Renal pelvis (tissue), 12 donors: ENCODE measurements at places on chromosomes 2 and 18. TPM values are rescaled to one million over a fixed set of nuclear protein-coding genes. Genes with fewer than 3 reads are reported as not detected.

The NYAP2 gene
- not detected for polyA plus RNA-seq

DNA sequence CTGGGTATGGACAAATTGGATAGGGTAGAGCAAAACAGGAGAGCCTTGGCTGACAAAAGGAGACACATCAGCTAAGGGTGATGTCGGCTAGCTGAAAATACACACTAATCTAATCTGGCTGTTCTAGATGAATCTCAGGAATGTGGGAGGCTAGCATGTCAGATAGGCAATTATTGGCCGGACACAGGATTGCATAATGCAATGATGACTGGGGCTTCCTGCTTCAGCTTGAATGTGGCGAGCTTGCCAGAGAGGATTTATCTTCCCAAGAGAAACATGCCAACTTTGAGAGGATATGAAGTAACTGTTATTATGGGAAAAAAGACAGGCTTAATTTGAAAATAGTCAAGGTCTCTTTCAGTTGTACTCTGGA lies 102.4 kb downstream of the TRIB2 start:
- DNase-seq: peak; percentile 64

The CRACDL gene
- 3.0 TPM for polyA plus RNA-seq

GRCh38 chr2:230205034-230205433 lies 14.8 kb downstream of the SP110 start:
- no peak for DNase-seq

DNA sequence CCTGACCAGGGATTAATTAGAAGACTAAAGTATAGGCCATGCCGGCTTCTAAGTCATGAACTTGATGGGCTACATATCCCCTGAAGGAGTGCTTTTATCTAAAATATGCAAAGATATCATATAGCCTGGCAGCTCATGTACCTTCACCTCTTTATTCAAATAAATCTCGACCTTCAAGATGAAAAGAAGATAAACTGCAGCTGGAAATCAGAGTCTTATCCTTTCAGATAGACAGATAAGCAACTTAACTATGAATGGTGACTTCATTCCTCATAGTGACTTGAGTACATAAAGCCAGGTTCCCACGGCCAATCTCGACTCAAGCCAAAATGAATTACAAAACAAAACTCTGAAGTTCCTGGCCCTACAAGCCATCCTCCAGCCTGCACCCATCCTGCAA lies 165.3 kb upstream of the KLHL29 start:
- no peak for DNase-seq

The IL1RL1 gene
- polyA plus RNA-seq: 1.0 TPM

GRCh38 chr2:234493796-234494195 lies 3.1 kb downstream of the ARL4C start:
- no peak for DNase-seq

GRCh38 chr2:210577263-210578071 lies 21.1 kb downstream of the CPS1 start:
- DNase-seq: no peak

GRCh38 chr2:53600815-53601214 lies 166.8 kb upstream of the CHAC2 start:
- no peak for DNase-seq

DNA sequence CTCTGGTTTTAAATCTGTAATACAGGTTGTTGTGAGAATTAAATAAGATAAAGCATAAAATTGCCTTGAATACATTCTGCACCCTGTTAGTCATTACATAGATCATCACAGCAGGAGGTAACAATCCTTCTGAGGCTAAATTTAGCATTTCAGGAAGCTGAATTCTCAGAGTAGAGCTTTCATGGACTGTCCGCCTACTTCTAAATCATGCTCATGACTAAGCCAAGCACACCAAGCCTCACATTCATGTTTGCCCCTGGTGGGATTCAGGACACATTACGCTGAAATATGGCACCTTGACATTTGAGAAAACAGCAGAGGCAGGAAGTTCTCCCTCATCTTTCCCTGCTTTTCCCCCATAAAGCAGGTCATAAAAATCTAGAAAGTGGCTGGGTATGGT lies 16.6 kb upstream of the PIK3C3 start:
- no peak for DNase-seq

The SAG gene
- polyA plus RNA-seq: 0.18 TPM

DNA sequence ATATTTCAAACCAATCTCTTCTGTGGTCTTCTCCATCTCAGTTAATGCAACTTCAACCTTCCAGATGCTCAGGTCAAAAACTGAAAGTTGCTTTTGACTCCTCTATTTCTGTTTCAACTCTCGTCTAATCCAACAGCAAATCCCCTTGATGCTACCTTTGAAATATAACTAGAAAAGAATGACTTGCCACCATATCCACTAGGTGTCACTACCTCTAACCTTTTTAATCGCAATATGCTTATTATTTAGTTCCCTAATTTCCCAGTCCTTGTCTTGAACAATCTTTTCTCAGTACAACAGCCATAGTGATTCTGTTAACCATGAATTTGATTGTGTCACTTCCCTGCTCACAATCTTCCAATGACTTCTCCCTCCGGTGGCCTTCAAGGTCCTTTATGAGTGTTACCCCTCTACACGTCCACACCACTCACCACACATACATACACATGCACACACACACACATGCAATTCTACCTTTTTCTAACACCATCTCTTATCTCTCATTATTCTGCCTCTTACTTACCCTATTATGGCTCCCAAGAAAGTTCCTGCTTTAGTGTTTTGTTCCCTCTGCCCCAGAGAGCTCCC lies 245.5 kb upstream of the KCNJ3 start:
- DNase-seq: peak; percentile 11

DNA sequence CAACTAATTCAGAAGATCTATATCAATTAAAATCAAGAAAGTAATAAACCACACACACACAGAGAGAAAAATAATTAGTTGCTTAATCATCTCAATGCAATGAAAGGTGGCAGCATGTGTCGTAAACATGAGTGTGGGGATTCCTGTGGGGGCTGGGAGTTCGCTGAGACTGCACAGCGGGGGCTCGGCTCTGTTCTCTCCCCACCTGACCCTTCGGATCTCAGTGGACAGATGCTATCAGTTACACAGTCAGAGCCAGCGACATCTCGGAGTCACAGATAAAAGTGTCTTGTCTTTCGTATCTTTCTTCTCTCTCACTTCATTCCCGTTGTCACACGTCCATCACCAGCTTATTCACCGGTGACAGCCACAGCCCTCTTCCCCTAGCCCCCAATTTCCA lies 37.1 kb downstream of the COLEC12 start:
- DNase-seq: no peak

GRCh38 chr2:57878171-57878865 lies 168.3 kb upstream of the VRK2 start:
- DNase-seq: peak; percentile 69

DNA sequence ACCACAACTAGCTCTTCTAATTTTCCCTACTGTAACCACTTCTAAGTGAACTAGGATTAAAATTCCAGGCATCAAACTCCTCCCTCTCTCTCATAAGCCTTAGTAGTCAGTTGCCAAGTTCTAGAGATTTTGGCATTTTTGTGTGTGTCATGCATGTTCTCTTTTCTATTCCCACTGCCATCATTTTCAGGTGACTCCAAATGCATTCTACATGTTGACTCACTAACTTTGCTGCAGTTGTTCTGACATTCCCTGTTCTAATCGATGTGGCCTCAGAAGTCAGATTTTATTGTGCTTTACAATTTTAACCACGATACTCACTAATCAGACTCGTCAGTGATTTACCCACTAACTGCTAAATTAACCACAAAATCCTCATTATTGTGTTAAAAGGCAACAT lies 13.3 kb downstream of the DSC1 start:
- DNase-seq: no peak

- DNase-seq: no peak
Measured at GRCh38 chr2:132374551-132374950, 42.1 kb upstream of the GPR39 start.

The ABCG5 gene
- 0.75 TPM for polyA plus RNA-seq

DNA sequence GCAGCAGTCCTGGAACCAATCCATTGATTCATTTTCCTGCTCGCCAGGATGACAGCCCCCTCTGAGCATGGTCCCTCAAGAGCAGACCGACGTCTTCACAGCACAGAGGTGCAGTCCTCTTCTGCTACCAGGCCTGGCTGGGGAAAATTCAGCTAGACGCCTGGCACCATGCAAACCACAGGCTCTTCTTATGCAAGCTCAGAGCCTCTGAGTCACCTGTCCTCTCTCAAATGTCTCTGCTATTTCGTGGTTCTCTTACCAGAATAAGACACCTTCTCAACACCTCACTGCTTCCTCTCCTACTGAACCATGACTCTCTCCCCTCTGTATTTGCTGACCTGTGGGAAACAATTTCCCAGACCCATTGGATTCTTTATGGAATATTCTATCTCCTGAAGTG lies 79.8 kb upstream of the CYRIA start:
- no peak for DNase-seq

The CDH19 gene
- polyA plus RNA-seq: 0.39 TPM

DNA sequence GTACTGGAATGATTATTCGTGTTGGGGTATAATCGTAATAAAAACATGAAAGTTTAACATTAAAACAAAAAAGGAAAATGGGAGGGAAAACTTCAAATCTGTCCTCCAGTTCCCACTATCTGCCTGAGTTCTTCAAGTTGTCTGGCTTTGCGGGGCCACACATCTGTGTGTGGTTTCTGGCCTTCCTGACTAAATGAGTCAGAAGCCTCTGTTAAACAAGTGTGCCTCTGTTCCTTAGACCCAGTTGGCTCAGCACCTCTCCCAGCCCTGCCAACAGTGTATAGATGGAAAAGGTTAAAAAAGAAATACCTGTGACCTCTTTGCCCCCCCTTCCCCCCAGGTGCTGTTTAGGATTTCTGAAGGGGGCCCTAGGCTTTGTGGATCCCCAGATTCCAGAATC lies 30.2 kb downstream of the XDH start:
- DNase-seq: no peak

DNA sequence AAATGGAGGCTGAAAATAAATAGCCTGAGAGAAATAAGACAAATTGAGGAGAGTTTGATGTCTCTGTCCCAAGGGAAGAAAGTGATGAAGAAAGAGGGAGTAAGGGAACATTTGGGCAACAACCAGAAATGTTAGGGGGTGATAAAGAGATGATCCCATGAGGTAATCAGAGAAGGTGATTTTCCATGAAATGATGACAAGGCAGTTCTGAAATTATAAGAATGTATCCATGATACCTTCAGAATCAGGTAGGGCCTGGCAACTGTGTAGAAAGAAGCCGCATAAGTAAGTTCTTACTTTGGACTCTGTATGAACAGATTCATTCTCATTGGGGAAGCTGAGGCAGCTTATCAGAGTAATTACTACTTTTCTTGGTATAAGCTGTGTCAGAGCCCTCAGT lies 106.1 kb downstream of the THSD7B start:
- DNase-seq: no peak

DNA sequence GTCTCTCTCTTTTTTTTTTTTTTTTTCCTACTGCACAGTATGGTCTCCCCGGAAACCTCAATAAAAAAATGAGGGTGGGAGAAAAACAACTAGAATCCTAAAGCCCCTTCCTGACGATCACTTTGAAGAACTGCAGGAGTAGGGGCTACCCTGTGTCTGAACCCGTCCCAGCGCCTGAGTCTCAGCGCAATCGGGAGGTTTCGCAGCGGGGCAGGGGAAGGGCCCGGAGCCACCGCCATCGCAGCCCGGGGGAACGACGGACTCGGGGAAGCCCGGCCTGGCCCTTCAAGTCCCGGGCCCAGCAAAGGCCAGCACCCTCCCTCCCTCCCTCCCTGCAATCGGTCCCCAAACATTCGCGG lies 411 bp downstream of the NARS1 start:
- DNase-seq: no peak

DNA sequence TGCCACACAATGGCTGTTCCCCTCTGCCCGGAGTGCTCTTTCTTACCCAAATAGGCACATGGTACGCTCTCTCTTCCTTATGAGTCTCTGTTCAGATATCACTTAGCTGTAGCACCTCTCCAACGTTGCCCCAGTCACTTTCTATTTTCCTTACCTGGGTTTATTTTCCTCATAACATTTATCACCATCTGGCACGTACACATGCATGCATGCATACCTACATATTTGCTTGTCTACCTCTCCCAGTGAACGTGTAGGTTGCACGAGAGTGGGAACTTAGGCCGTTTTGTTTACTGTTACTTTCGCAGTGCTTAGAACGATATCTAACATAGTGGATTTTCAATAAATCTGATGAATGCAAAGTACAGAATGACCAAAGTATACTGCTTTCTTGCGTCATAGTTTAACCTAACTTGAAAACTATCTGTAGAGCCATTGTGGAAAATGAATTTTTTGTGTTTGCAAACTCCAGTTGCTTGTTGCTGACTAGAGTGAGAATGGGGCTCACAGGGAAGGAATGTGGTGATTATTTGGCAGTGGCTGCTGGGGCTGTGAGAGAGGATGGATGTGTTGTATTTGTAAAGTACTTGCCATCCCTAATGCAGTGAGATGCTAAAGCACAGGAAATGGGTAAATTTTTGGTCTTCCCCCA lies 47.1 kb downstream of the ACSL3 start:
- no peak for DNase-seq

The ASTL gene
- 0.18 TPM for polyA plus RNA-seq

The MYOM1 gene
- 8.7 TPM for polyA plus RNA-seq

GRCh38 chr18:50341443-50341842 lies 33.4 kb upstream of the SKA1 start:
- DNase-seq: no peak

The ST8SIA5 gene
- 0.78 TPM for polyA plus RNA-seq

- no peak for DNase-seq
Measured at GRCh38 chr2:220695397-220696279, 876.5 kb downstream of the EPHA4 start.

The COPS8 gene
- 80.4 TPM for polyA plus RNA-seq

- DNase-seq: no peak
Measured at GRCh38 chr2:202752071-202752470, 117.3 kb downstream of the FAM117B start.

DNA sequence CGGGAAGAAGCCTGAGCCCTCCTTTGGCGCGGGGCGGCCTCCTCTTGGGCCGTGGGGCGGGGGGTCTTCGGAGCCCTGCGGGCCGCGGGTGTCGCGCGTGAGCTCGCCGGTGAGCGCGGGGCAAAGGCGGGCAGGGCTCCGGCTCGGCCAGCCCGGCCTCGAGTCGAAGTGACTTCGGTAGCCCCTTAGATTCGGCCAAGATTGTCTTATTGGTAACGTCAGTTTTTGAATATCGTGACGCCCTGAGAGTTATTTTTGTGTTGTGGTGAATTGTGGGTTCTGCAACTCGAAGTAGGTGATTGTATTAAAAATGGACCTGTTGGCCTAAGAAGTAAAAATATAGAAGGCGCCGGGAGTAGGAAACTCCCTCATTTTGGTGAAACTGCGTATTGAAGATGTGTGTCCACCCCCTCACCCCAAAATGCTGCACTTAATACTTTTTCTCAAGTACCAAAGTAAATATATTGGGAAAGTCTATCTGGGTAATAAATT lies 669 bp downstream of the MARCHF7 start:
- DNase-seq: peak; percentile 20

GRCh38 chr18:74526488-74526887 lies 7.8 kb upstream of the CNDP1 start:
- no peak for DNase-seq

DNA sequence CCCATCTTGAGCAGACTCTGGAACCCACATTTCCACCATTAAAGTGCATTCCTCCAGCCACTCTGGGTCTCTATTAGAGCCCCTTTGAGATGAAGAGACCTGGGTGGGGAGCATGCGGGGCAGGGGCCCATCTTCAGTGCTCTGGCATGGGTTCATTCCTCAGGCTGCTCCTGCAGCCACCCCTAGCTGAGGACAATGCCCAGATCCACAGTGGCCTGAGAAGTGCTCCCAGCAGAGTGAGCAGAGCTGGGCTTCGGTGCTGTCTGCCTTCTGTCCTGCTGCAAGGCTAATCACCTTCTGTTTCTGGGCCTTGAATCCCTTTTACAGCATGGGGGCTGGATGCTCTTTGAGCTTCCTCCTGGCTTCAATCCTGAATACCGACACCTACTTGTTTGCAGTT lies 169.8 kb downstream of the TRIM43 start:
- DNase-seq: no peak

GRCh38 chr2:9807056-9807455 lies 36.2 kb upstream of the TAF1B start:
- DNase-seq: no peak
